HCT116 (cell line): ENCODE measurements at places on chromosomes 4 and X.

DNA sequence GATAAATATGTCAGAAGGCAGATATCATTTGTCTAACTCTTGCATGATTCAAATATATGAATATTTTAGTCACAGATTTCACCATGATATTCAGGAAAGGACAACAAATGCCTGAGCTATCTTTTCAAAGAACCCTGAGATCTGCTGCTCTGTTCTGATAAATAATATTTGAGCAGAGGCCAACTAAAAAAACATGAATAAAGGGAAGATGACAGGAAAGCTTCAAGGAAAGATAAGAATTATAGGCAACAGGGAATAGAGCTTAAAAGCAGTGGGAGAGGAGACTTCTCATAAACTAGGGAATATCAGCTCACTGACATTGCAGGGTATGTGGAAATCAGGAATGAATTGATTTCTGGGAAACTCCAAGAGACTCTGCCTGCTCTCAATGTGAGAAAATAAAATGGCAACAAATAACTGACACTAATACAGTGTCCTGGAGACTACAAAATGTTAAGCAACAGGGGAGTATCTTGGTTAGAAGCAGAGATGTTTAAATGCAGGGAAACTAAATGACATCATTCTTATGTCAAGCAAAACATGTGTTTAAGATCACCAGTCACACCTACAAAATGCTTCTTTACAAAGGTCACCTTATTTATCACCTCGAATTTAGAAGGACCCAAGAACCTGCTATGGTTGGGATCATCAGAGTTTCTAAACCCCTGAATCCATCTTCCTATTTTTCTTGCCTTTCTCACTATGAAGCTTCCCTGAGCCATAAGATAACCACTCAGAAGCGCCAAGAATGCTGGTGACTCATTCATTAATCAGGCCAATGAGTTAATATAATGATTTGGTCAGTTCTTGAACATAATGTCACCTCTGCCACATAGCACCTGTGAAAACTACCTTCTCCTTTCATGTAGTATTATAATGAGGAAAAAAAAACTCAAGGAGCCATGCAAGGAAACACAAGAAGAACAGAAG lies 78.1 kb downstream of the NDST3 start:
- no peak for DNase-seq

DNA sequence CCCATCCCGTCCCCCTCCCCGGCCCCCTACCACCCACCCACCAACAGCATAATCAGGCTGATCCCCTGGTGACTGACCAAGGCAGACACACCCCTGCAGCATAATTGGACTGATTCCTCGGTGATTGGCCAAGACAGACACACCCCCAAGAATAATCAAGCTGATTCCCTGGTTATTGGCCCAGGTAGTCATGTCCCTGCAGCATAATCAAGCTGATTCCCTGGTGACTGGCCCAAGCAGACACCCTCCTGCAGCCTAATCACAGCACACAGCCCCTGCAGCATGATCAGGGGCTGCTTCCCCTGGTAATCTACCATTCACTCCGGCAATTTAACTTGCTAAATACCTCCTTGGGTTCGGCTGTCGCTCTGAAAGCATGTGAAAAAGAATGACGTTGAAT lies 47.5 kb upstream of the STS start:
- no peak for DNase-seq

- no peak for DNase-seq
Observed at GRCh38 chr4:110154582-110154981, 43.8 kb downstream of the ELOVL6 start.

- no peak for DNase-seq
Observed at GRCh38 chrX:31546126-31546525, 474.3 kb upstream of the FTHL17 start.

DNA sequence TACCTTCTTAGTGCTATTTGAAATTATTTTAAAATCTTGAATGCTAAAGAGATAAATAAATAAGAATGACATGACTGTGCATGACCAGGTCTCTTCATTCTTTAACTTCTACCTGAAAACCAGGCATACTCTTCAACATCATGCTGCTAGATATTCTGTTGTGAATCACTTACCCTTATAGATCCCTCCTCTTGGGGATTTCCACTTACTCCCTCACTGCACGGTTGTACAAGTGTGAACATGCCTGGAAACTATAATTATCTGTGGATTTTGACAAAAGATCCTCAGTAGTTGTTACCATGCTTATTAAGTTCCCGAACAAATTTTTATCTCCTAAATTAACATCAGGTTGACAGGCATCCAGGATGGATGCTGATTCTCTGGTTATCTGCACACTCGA lies 54.3 kb downstream of the ADGRL3 start:
- no peak for DNase-seq

DNA sequence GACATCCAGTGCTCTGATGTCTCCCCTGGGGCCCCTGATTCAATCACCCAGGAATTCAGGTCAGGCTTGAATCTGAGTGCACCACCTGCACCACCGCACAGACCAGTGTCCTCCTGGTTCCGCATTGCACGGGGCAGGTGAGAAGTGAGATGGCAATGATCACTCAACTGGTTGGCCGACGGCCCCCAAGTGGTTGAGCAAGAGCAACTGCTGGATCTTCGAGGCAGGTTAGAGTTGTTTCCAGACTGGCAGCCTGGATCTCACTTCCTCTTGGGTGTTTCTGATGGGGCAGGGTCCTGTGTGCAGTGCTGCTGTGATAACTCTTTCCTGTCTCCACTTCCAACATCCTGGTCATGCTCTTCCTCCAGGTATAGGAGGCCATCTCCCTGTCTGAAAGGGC lies 50.4 kb downstream of the C4orf50 start:
- DNase-seq = no peak

GRCh38 chr4:15233626-15234025 lies 194.2 kb upstream of the C1QTNF7 start:
- DNase-seq = no peak

DNA sequence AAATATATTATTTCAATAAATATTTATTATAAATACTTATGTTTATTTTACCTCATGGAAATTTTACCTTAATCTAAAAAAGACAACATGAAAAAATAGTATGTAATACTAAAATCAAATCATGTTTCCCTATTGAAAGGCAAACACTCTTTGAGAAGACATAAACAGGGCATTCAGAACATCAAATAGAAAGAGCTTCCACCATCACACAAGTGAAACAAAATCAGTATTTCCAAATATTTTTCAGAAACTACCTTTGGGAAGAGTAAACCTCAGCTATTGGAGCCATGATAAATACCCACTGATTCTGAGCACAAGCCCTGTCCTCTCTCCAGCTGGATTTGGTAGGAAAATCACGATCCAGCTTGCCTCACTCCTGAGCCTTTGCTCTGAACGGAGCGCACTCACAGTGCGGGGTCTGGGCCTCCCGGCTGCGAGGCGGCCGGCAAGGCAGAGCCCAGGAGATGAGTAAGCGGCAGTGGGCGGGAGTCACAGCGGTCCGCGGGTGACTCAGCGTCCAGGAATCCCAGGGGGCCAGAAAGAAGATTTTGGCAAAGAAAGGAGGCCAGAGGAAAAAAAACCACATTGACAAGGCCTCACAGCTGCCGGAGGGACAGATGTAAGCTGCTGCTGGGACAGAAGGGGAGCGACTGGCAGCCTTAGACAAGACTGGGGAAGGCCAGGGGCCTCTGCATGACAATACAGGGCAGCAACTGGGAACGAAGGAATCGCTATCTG lies 14.7 kb upstream of the ANXA5 start:
- peak; percentile 77 for DNase-seq

DNA sequence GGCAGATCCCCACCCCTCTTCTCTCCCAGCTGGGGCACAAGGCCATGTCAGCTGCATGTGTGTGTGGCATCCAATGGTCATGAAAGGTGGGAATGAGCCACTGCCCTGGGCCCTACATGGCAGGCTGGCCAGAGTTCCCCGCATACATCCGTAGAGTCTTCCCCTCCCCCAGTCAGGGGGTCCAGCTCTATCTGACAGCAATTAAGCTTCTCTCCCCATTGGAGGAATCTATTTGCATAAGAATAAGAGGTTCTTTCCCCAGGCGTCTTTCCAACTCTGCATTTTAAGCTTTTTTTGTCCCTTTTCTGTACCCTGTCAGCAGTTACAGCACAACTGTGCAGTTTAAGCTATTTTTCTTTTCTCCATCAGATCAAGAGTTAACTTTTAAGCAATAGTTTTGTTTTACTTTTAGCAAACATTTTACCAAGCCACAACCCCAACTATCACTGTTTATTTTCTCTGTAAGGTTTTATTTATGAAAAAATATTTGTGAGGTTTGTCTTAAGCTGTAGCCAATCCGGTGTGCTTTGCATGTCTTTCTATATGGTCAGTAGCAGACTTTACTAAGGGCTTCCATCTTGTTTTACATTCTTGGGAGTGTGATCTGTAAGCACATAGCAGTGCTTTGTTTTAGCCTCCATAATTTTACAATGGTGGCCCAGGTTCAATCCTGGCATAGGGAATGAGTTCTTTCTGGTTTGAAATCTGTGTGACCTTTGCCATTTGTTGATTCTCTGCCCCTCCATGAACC lies 28.7 kb downstream of the NLRP2B start:
- no peak for DNase-seq

GRCh38 chrX:70172221-70172620 lies 5.1 kb upstream of the DGAT2L6 start:
- no peak for DNase-seq

GRCh38 chr4:75142850-75143249 lies 209.9 kb downstream of the PARM1 start:
- no peak for DNase-seq

DNA sequence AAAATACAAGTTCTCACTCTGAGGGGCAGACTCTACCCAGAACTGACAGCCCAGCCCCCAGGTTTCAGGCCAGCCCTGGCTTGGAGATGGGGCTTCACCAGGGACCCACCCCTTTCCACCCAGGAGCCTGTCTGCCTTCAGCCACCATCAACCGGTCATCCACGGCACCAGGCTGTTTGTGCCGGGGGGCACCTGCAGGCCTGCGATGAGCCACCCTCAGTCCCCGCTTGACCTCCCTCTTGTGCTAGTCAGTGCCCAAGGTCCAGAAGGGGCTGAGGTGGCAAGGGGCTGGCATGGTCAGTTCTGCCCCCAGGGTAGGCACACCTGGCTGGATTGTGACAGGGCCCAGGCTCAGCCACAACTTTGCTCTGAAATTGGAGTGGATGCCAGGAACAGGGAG lies 82.1 kb downstream of the ADRA2C start:
- DNase-seq = no peak

- DNase-seq = peak; percentile 13
Observed at GRCh38 chr4:52873191-52873590, 11.1 kb downstream of the RASL11B start.

GRCh38 chr4:96016634-96017299 lies 176.9 kb downstream of the PDHA2 start:
- no peak for DNase-seq

DNA sequence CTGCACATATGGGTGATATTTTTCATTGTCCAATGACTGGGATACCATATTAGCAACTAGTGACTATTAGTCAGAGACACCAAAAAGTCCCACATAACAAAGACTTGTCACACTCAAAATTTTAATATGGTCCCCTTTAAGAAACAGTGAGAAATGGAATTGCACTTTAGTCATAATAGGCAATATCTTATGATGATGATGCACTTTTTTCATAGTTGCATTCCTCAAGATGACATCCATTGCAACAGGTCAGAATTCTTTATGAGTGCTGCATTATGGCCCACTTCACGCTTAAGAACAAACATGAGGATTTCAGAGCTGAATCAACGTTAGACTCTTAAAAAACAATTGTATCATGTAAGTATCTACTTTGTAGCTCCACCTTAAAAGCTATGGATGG lies 608.4 kb upstream of the HTR2C start:
- DNase-seq = no peak

- DNase-seq = no peak
Observed at GRCh38 chr4:56371426-56372220, 15.7 kb downstream of the AASDH start.

- no peak for DNase-seq
Observed at GRCh38 chr4:37620176-37620575, 66.0 kb downstream of the RELL1 start.

DNA sequence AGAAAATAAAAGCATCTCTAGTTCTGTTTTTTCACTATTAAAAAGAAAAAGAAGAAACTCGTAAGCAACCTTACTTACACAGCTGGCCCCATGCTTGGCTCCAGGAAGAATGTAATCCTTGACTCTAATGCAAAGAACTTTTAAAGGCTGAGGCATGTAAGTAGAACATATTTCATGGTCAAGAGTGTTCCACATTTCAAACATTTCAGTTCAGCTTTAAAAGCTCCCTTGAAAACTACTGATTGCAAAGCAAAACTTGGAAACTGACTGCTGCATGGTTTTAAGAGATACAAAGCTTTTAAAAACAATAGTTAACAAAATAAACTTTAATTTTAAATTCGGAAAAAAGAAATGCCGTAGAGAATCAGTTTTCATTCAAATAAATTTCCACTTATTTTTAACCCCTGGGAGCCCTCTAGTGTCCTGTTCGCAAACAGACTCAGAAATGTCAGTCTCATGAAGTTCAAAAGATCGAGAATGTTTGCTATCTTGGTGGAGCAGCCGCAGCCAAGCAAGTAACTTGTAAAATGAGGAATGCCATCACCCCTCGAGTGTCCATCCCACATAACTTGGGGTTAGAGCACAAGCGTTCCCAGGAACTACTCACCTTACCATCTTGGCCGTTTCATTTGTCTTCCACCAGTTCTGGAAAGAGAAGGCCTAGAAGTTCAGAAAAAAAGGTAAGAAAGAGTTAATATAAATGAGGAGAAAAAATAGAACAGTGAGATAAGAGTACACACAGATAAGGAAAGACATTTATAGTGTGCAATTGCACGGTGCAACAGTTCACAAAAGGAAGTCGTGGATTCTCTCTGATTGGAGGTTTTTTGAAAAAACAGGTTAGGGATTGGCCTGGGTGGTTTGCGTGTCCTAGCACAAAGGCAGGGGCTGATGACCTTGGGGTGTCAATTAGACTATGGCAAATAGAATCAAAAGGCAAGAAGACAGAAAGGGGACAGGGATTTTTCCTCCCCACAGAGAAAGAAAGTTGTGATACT lies at the start of gene GASK1B:
Gene GASK1B, minus strand, starts transcription at position 765 of the 998 bp plus-strand sequence. CDS start 1,650 bp downstream, outside the sequence.
- DNase-seq = peak; percentile 49

GRCh38 chr4:31365006-31365690 lies 645.0 kb downstream of the PCDH7 start:
- DNase-seq = no peak

GRCh38 chrX:31423609-31424189 lies 351.9 kb upstream of the FTHL17 start:
- no peak for DNase-seq

DNA sequence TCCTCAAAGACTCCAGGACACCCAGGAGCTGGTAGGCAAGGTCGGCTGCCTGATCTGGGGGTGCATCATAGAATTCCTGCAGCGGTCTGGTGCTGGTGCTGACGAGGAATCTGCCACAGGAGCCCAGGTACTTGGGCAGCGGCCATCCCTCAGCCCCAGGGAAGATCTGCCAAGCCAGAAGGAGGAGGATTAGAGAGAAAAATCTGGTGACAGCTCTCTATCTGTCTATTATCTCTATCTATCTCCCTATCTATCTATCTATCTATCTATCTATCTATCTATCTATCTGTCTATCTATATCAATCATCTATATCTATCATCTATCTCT lies 46.7 kb downstream of the DIPK2B start:
- DNase-seq = no peak

- no peak for DNase-seq
Observed at GRCh38 chrX:3384327-3384726, 37.9 kb upstream of the MXRA5 start.
